GM12891 (cell line): ENCODE measurements at places on chromosomes 7 and 10.

- no peak for DNase-seq
Measured at GRCh38 chr7:142898377-142899170, 13.0 kb upstream of the TRPV6 start.

- no peak for DNase-seq
Measured at GRCh38 chr10:31272841-31273240, 46.2 kb upstream of the ZEB1 start.

DNA sequence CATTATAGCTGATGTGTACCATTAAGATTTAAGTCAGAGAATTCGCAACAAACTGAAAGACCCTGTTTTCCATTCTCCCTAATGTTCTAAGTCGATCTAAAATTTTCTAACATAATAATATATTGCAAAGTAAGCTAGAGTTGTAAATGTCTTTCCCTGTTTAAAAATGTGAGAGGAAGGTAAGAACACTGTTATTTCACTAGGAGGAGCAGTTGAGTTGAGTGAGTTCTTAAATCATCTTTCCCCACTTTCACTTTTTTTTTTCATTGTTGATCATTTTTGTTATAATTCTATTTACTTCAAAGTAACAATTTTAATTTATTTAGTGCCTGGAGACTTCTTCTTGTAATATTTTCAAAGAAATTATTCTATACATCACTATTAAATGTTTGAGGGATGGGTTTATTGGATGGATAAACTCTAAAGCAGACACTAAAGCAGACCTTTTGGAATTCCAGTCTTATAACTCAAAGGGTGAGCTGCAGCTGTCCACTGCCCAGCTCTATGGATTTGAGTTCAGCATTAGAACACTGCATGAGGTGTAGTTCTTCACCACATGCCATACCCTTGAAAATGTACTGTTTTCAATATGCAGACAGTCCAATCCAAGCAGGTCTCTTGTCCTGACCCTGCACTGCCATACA is 181.3 kb upstream of the FZD1 start:
- DNase-seq, result no peak

- no peak for DNase-seq
Measured at GRCh38 chr10:130189608-130190054, 53.4 kb downstream of the GLRX3 start.

GRCh38 chr7:98133621-98134303 is 27.1 kb downstream of the LMTK2 start:
- no peak for DNase-seq

- no peak for DNase-seq
Measured at GRCh38 chr10:89838044-89838615, 136.7 kb downstream of the KIF20B start.

DNA sequence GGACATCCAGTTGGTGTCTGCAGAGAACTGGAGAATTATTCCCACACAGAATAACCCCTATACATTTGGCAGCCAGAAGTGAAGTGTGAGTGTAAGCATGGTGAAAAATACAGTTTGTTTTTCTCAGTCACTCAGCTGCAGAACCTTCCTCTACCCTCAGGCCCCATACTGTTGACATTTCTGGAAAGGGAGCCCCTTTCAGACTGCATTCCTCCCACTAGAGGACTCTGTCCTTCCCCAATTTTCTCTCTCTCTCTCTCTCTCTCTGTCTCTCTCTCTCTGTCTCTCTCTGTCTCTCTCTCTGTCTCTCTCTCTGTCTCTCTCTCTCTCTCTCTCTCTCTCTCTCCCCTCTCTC is 86.8 kb upstream of the STEAP1B start:
- DNase-seq, result no peak

- DNase-seq, result no peak
Measured at GRCh38 chr7:94618126-94618525, 37.8 kb downstream of the SGCE start.

DNA sequence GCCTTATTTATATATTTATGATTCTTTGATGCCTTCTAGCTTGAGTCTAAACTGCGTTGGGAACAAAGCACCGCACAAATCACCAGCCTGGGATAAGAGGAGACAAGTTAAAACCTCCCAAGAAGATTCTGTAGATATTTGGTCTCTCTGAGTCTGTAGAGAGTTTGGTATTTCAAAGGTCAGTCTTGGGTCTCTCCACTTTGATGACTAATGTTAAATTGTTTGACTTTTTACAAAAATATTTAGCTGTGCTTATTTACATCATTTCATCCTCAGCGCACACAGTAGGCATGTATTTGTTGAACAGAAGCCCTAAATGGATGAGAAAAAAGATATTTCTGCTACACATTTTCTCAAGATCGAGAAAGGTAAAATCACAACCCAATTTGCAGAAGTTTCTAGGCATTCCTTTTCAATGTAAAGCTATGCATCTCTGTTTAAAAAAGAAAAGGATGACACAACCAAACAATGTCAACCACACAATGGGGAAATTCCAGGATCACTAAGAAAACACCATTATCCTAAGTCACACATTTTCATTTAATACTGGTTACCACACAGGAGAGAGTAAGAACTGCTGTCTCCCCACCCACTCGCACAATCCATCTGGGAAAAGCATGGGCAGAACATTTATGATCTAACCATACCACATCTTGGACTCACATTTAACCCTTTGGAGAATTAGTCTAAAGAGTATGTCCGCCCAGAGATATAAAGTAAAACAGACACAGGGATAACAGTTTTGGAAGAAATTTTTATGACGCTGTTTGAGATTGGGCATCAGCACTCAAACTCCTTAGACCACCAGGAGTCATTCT is 4.4 kb downstream of the CDK6 start:
- no peak for DNase-seq

DNA sequence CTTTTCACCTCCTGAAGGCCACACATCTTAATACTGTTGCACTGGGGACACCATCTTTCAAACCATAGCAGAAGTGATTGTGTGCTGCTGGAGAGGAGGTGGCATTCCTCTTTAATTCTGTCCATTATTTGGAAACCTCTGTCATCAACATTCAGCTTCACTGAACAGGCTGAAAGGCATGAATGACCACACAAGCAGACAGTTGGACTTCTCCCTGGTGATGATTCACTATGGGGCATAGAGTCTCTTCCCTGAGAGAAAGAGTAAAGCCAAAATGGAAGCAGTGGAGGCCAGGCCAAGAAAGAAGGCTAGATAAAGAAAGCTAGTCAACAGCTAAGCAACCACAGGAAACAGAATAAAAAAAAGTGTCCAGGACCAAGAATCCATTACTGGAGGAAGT is 113.1 kb upstream of the VSTM2A start:
- DNase-seq, result no peak

DNA sequence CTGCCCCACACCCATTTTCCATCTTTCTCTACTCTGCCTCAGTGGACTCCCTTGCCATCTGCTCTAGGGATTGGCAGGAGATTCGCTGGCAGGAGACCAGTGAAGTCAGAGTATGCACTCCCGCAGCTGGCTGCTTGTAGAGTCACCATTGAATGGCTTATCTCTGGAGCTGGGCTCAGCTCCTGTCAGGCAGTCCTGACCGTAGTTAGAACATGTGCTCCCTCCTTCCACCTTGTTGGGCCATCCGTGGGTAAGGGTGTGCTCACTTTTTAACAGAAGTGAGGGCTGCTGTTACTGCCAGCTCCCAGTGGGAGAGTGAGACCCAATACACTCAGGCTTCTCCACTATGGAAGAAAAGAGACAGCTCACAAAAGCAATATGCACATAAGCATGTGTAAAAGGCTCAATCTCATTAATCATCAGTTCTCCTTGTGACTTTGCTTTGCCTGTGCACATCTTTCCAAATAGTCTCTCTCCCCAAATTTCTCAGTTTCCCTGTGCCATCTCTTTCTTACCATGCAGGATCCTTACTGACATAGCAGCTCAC is 773.3 kb downstream of the GRID1 start:
- DNase-seq, result no peak

GRCh38 chr7:133530682-133531081 is 277.8 kb downstream of the EXOC4 start:
- no peak for DNase-seq

- no peak for DNase-seq
Measured at GRCh38 chr7:134856691-134857090, 77.3 kb downstream of the CALD1 start.

DNA sequence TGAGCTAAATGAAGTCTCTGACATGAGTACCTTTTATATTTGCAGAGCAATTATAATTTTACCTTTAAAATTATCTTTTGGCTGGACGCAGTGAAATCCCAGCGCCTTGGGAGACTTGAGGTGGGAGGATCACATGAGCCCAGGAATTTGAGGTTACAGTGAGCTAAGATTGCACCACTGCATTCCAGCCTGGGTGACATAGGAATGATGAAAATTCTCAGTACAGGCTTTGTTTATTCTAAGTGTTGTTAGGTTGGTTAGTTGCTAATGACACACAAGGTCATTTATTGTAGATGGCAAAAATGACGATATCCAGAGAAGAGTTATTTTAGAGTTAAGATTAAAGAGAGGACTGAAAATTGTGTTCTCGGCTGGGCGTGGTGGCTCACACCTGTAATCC is 87.6 kb downstream of the XRCC2 start:
- no peak for DNase-seq

- no peak for DNase-seq
Measured at GRCh38 chr7:41098846-41099245, 604.0 kb downstream of the INHBA start.

DNA sequence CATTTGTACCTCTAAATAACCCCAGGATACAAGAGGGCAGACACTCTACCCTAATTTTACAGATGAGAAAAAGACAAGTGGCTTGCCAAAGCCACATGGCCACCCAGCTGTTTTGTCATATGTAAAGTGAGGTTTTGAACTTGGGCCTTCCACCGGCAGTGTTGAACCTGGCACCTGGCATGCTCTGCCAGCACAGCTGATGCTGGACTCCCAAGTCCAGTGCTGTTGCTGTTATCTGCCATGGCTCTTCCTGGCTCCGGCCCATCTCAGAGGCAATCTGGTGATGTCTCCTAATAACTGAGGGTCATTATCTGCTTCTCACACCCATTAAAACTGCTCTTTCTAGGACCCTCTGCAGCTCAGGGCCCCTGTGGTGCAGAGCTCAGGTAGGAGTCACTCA is 25.0 kb downstream of the BCCIP start:
- no peak for DNase-seq

GRCh38 chr10:100370714-100371481 is 23.9 kb downstream of the SCD start:
- no peak for DNase-seq

DNA sequence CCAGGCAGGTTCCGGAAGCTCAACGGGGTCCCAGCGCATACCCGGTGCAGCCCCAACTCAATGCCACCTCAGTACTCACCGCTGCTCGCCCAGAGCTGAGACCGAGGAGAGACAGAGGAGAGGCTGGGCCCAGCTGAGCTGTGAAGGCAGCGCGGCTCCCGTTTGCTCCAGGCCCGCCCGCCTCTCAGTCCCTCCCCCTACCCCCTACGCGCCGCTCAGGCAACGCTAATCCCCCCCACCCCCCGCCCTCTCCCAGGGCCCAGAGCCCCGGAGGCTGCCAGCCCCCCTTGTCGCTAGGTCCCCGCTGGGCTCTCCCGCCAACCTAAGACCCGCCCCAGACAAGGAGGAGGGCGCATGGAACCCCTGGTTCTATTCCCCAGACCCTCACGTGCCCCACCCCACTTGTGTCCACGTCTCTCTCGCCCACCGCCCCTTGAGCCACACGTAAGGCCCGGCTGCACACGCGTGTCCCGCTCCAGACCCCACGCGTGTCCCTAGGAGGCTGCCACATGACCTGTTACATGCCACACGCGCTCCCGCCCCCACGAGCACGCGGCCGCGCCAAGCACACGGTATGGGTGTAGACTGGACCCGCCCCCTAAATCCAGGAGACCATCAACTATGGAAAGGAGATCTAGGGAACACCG is at the start of gene PSD:
PSD (minus strand) TSS at position 164 of the 647 bp plus-strand sequence. CDS start 1,747 bp downstream, outside the sequence.
- no peak for DNase-seq

GRCh38 chr7:2729031-2729892 is 41.3 kb downstream of the AMZ1 start:
- no peak for DNase-seq

GRCh38 chr10:3482200-3482993 is 302.6 kb downstream of the KLF6 start:
- no peak for DNase-seq

GRCh38 chr10:106355450-106355849 is 809.1 kb downstream of the SORCS1 start:
- DNase-seq, result no peak

DNA sequence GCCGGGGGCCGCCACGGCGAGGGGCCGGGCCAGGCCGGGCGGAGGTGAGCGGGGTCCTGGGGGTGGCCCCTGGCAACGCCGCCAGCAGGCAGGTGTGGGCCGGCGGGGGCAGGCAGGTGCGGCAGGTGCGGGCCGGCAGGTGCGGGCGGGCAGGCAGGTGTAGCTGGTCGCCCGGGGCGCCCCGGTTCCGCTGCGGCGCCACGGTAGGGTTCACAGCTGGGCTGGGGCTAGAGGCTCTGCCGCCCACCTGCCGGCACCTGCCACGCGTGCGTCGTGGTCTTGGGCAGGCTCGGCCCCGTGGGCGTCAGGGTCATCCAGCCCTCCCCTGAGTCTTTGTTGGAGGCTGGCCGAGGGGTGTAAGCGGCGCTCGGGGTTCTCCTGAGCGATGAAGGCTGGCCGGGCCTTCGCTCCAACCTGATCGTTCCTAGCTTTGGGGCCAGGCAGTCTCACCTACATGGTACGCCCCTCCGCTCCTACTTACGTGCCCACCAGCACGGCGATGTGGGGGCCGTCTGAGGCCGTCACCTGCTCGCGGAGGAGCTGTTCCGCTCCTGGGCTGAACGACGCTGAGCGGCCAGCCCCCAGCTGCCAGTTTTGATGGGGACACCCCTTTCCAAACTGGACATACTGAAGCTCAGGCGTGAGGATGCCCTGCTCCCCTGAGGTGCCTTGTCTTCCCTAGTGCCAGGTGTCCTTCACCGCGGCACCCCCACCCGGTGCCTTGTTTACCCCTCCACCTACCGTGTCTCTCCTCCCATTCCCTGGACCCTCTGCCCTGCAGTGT is 493 bp downstream of the ZMIZ2 start:
- no peak for DNase-seq

GRCh38 chr10:6721480-6721879 is 141.4 kb upstream of the PRKCQ start:
- no peak for DNase-seq

- DNase-seq, result no peak
Measured at GRCh38 chr7:95508780-95509179, 23.0 kb downstream of the ASB4 start.

DNA sequence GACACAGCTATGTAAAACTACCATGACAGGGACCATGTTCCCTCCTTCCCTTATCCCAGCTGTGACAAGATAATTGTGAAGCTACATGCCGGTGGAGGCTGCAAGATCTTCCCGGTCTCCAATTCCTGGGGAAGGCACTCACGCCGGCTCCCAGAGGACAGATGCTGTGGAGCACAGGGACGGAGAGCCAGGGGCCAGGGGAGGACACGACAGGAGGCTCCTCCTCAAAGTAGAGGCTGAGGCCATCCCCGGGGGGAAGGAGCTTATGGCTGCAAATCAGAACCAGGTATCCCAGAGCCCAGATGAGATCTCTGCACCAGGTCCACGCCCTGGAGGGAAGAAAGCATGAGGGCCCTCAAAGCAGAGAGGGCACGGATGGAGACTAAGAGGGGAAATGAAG is 286.2 kb downstream of the TCERG1L start:
- DNase-seq, result no peak

GRCh38 chr7:132263151-132263550 is 313.1 kb downstream of the PLXNA4 start:
- DNase-seq, result no peak
